Keratinocyte (primary cell): ENCODE measurements at places on chromosomes 2 and 18. TPM values are rescaled to one million over a fixed set of nuclear protein-coding genes. Genes with fewer than 3 reads are reported as not detected.

Gene CIB4
- not detected in 3 replicates for polyA plus RNA-seq

DNA sequence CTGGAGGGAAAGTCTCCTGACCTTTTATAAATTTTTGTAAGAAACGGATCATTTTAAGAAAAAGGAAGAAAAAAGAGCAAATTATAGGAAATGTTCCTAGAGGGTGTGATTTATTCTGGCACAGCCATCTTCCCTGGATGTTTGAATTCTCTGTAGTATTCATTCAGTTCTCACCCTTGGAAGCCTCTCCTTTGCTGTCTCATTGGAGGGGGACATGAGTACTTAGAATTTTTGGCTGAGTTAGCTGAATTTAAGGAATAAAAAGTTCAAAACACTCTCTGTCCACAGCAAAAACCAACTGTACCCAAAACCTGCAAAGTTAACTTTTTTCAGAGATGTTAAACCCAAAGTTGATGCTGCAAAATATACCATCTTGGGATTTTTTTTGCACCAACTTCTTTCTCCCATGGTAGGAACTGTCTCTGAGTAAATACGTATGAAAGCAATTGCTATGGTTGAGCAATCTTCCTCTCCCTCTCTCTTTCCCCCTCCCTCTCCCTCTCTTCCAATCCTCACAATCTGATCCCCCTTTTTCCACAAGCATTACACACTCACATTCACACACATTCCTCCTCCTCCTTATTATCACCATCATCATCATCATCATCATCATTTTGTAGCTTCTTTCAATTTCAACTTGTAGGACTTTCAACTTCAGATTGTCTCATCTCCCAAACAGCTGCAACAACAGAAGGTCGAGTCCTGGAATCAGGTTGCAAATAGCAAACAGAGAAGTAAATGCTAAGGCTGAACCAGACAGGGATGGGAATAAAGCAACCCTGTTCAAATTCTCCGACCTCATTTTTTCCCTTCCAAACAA is 183.7 kb downstream of the GFPT1 start:
- DNase-seq, result no peak

- peak; percentile 68 for DNase-seq
These were observed 206.2 kb downstream of the ARL4C start for GRCh38 chr2:234290671-234291070.

DNA sequence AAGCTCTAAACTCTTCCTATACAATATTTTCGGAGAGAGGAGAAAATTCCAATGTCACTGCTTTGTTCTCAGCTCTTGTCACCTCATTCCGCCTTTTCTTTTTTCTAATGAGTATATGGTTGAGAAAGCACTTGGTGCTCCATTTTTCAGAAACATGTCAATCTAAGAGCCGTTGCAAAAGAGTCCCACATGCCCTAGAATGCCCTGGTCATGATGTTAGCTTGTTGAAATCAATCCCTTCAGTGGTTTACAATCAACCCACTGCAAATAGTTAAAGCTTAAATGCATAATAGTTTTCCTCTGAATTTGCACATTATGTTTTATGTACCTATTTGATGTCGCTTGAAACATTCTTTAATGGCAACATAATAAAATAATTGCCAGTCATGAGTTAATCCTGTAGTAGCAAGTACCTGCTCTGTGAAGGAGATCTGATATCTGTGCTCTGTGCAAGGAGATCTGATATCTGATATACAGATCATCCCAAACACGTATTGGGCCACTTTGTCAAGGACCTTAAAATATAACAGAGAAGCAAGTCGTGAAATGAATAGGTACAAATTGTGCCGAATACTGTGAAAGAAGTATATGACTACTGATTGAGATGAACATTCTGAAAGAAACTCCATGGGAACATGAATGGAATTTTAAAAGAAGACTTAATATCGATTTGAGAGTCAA is 1633.5 kb downstream of the SUCLG1 start:
- DNase-seq, result no peak

- DNase-seq, result no peak
These were observed 92.2 kb downstream of the ALPK2 start for GRCh38 chr18:58536534-58537271.
